AG04449 (cell line): ENCODE measurements at places on chromosomes 4 and X.

GRCh38 chr4:73161527-73162185 is 92.1 kb upstream of the COX18 start:
- no peak for DNase-seq

DNA sequence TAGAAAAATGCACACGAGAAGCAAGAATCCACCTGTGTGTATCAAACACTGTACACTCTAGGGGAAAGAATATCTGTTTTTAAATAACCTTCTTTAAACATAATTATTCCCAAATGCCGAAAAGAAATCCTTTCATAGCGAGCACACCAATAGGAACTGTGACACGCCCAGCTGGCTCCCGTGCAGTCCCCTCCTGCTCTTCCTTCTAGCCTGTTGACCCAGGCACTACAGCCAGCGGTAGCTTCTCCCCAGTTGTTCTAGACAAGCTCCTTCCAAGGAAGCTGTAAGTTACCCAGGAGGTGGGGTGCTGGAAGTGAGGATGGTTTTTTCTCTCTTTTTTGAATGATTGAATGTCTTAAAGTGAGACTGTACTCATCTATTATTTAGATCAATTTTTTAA is 19.5 kb upstream of the NOCT start:
- DNase-seq = no peak

DNA sequence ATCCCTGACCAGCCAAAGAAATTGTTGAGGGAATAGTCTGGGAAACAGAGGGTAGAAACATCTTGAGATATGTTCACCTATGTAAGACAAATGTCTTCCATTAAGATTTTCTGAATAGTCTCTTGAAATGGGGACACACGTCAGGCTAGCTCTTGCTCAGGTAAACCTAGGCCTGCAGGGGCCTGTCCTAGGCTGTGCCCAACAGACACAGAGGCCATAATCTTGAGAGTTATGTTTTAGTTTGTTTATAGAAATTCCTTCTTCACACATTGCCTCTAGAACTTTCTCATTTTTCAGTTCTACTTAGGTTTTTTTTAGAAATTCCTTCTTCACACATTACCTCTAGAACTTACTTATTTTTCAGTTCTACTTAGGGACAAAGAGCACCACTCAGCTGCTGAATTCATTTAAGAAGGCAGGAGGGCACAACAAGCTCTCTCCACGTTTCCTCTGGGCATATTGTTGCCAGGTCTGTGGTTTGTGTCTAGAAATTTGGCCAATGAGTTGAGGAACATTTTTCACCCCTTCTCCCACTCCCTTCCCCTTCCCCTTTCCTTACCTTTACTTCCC is 94.9 kb downstream of the ARHGAP24 start:
- DNase-seq = no peak

GRCh38 chrX:9183481-9183880 is 149.6 kb upstream of the FAM9B start:
- DNase-seq = no peak

- DNase-seq = peak; percentile 57
Observed at GRCh38 chr4:166422475-166422874, 549.4 kb downstream of the TLL1 start.

GRCh38 chrX:133661962-133662839 is 246.9 kb upstream of the GPC4 start:
- DNase-seq = no peak

- no peak for DNase-seq
Observed at GRCh38 chr4:56683455-56683854, 2.4 kb upstream of the HOPX start.

GRCh38 chr4:23934223-23934622 is 44.4 kb upstream of the PPARGC1A start:
- no peak for DNase-seq

DNA sequence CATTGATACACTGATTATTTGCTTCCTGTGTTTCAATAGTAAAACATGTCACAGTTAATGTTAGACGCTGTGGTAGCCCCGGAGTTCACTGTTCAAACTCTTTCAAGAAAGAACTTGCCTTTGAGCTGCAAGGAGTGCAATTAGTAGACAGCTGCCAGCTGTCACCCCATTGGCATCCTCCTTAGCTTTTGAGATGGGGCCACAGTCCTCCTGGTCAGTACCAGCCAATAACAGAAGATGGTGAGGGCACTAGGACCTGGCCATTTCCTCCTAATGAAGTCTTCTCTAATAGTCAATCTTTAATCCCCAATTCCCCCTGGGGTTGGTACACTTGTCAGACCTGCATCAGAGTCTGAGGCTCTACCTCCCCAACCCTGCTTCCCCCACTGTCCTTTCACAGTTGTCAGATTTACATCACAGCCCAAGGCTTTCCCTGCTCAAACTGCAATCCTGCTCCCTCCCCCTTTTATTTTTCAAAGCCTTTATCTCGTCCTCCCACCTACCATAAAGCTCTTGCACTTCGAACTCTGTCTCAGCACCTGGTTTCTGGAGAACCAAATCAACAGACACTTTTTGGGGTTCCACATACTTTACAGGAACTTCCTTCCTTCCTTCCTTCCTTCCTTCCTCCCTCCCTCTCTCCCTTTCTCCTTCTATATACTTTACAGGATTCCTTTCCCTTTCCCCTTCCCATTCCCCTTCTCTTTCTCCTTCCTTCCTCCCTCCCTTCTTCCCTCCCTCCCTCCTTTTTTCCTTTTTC is 182.0 kb downstream of the RASL11B start:
- no peak for DNase-seq

DNA sequence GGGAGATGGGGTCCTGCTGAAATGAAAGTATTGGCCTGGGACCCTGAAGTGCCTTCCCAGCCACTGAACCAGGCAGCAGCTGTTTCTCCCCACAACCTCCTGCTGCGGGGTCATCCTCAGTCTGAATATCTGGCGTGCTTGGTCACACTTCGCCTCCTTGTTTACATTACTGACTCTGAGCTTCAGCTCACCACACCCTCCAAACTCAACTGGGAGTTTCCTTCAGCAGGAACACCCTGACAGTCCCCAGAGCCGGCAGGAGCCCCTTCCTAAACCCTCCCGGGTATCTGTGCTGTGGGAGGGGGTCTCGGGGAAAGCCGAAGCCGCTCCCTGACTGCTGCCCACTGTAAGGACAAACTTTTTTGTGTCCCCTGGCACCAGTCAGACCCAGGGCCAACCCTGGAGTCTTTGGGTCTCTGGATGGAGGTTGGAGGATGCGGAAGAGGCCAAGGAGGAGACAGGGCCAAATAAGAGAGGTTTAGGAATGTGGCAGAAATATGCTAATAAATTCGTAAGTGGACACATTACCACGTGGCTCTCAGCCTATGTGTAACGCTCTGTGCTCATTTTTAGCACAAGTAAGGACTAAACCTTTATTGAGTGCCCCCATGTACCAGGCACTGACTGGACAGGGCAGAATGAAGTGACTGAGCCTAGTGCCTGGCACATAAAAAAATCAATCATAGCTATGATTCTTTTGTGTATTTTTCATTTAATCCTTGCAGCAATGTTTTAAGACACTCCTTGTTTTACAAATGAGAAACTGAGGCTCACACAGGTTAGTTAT is 20.7 kb downstream of the FHDC1 start:
- no peak for DNase-seq

GRCh38 chrX:107445146-107445545 is 4.3 kb upstream of the FRMPD3 start:
- no peak for DNase-seq

DNA sequence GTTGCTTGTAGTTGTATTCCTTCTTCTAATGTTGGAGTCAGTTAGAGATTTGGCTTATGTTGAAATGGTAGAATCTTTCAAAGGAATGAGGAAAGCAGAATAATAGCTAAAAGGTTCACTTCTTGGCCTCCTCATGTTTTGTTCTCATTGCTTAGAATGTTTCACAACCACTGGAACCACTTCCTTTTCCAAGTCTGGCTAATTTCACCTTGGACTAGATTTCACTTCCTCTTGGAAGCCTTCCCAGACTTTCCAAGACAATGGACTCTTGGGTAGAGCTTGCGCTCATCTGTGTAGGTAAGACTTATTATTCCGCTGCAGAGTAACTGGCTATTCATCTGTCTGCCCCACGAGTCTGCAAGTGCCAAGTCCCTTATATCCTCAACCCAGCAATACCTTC is 8.3 kb downstream of the SPATA18 start:
- no peak for DNase-seq

DNA sequence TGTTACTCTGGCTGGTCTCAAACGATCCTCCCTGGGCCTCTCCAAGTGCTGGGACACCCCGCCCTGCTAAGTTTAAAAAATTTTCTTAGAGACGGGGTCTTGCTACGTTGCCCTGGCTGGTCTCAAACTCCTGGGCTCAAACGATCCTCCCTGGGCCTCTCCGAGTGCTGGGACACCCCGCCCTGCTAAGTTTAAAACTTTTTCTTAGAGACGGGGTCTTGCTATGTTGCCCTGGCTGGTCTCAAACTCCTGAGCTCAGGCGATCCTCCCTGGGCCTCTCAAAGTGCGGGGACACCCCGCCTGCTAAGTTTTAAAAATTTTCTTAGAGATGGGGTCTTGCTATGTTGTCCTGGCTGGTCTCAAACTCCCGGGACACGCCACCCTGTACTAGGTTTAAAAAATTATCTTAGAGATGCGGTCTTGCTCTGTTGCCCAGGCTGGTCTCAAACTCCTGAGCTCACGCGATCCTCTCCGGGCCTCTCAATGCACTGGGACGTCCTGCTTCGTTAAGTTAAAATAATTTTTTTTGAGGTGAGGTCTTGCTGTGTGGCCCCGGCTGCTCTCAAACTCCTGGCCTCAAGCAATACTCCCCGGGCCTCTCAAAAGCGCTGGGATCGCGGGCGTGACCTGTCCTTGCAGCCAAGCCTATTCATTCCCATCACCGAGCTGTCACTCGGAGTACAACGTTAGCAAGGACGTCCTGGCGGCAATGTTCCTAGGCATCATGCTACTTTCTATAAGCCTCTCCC is 1.1 kb downstream of the SLC25A6 start:
- DNase-seq = no peak

- DNase-seq = no peak
Observed at GRCh38 chrX:149799938-149800337, 18.2 kb downstream of the MAGEA9 start.

- no peak for DNase-seq
Observed at GRCh38 chrX:122272011-122272410, 912.1 kb upstream of the GRIA3 start.

DNA sequence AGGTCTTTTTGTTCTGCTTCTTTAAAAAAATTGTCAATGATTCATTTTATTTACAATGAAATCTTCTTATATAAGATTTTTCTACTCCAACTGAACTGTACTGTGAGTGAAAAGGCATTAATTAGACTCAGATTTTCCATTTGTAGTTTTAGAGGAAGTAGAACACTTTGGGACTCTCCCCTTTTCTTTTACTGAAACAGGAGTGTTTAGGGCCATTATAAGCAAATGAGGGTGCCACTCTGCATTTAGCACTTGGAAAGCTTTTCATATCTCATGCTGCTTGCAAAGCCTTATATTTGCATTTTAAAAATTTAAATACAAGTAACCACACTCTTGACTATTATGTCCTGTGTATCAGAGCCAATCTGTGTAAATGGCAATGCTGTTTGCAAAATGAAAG is 584.3 kb downstream of the KLHL13 start:
- no peak for DNase-seq

GRCh38 chrX:40780082-40780481 is 44.7 kb upstream of the MED14 start:
- DNase-seq = no peak

- DNase-seq = no peak
Observed at GRCh38 chr4:139651282-139652194, 14.1 kb upstream of the MGST2 start.

GRCh38 chrX:18598413-18598812 is 73.5 kb downstream of the RS1 start:
- DNase-seq = no peak

- DNase-seq = no peak
Observed at GRCh38 chrX:38571058-38571457, 9.7 kb downstream of the TSPAN7 start.

DNA sequence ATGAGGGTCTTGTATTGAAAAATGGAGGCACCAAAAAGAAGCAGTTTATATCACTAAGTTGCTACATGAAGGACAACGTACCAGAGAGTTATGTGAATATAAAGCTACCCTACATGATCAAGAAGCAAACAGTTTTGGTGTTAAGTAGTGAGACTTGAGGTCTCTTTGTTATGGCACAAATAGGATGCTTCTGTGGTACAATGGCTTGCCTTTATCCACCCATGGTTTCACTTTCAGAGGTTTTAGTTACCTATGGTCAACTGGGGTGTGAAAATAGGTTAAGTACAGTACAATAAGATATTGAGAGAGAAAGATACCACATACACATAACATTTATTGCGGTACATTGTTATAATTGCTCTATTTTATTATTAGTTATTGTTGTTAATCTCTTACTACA is 229.2 kb upstream of the SLIT2 start:
- no peak for DNase-seq

DNA sequence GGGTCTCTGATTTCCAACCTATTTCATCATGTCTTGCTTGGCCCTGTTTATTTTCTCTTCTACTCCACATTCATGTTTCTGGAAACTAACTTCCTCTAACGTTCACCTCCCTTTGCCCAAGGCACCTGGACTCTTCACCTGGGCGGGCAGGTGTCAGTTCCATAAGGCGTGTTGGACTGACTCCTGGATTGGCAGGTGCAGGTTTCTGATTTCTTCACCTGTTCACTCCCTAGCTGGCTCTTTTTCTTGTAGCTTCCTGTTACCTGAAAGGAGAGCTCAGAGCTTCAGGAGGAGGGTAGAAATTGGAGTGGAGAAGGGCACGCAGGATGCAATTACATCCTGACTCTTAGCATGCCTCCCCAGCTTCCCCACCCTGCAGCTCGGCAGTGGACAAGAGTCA is 350.8 kb upstream of the KLF3 start:
- DNase-seq = no peak

DNA sequence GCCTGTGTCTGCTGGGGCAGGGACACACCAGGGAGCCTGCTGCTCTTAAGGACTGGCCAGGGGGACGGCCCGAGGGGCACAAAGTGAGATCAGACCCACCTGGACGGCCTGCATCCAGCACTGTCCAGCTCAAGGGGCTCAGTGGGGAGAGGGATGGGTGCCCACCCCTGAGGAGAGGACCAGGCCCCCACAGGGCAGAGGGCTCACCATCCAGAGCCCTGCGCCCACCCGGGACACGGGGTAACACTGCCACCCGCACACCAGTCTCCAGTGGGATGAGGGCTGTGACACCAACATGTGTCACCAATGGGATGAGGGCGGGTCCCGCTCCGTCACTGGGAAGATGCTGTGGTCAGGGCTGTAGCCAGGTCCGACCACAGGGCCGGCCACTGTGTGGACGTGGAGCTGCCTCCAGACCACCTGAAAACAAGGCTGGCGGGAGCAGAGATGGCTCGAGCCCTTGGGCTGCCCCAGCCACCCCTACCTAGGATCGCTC is 13.2 kb downstream of the DGKQ start:
- DNase-seq = no peak

- DNase-seq = no peak
Observed at GRCh38 chr4:2671267-2671895, 84.8 kb downstream of the TNIP2 start.
